ENCODE measurements at places on chromosomes 2 and 18. TPM values are rescaled to one million over a fixed set of nuclear protein-coding genes. Genes with fewer than 3 reads are reported as not detected.

The EVA1A gene
- total RNA-seq, result 70.9 TPM

The CNGA3 gene
- total RNA-seq, result 0.29 TPM

The SERPINB10 gene
- total RNA-seq, result 0.29 TPM

The GALM gene
- 54.2 TPM for total RNA-seq

The OR6B2 gene
- total RNA-seq, result not detected

The TEKT4 gene
- not detected for total RNA-seq

The DQX1 gene
- total RNA-seq, result not detected

The TMEFF2 gene
- under 0.01 TPM for total RNA-seq

The FTCDNL1 gene
- total RNA-seq, result 5.0 TPM

The IER3IP1 gene
- total RNA-seq, result 20.6 TPM

The SFTPB gene
- not detected for total RNA-seq

The RAB6C gene
- not detected for total RNA-seq

The AQP12A gene
- total RNA-seq, result not detected

The CCDC121 gene
- total RNA-seq, result 1.1 TPM

The UGT1A3 gene
- not detected for total RNA-seq

The CYP26B1 gene
- total RNA-seq, result under 0.01 TPM

The LOXL3 gene
- 97.4 TPM for total RNA-seq

The RIT2 gene
- not detected for total RNA-seq

The IFIH1 gene
- total RNA-seq, result 9.1 TPM

The EFHD1 gene
- 2.4 TPM for total RNA-seq

The SH3BP4 gene
- 113 TPM for total RNA-seq

The CD8A gene
- not detected for total RNA-seq

The FAP gene
- total RNA-seq, result 582 TPM

The ALKAL2 gene
- total RNA-seq, result not detected

The SIX2 gene
- total RNA-seq, result 14.8 TPM

The MOCOS gene
- 14.4 TPM for total RNA-seq

The KCNG2 gene
- not detected for total RNA-seq

The SERPINB4 gene
- total RNA-seq, result not detected

The FABP1 gene
- under 0.01 TPM for total RNA-seq

The CHST9 gene
- total RNA-seq, result not detected

The GCKR gene
- 1.4 TPM for total RNA-seq

The CYP27C1 gene
- 2.4 TPM for total RNA-seq

The FKBP1B gene
- 3.3 TPM for total RNA-seq

The ARL5A gene
- 44.8 TPM for total RNA-seq

The CROCC2 gene
- total RNA-seq, result under 0.01 TPM

The EVX2 gene
- total RNA-seq, result under 0.01 TPM

The UBXN2A gene
- 13.8 TPM for total RNA-seq

The LRATD1 gene
- total RNA-seq, result 10.0 TPM

The POLR1A gene
- total RNA-seq, result 15.6 TPM

The STK36 gene
- total RNA-seq, result 30.6 TPM

The KCNS3 gene
- total RNA-seq, result 2.7 TPM

The PPP1R7 gene
- 46.7 TPM for total RNA-seq

The GPR45 gene
- total RNA-seq, result not detected

The MROH2A gene
- not detected for total RNA-seq

The PTPRN gene
- 1.2 TPM for total RNA-seq

The ASXL3 gene
- total RNA-seq, result not detected

The DLGAP1 gene
- not detected for total RNA-seq

The KIAA1328 gene
- total RNA-seq, result 8.8 TPM

The IHH gene
- total RNA-seq, result under 0.01 TPM

The SPAG16 gene
- total RNA-seq, result 47.8 TPM

The FEV gene
- not detected for total RNA-seq

The CCDC102B gene
- total RNA-seq, result 9.4 TPM

The CREG2 gene
- total RNA-seq, result 0.36 TPM

The CRYGC gene
- not detected for total RNA-seq

The CPS1 gene
- total RNA-seq, result 21.7 TPM

The POTEF gene
- total RNA-seq, result 0.29 TPM

The IL1F10 gene
- total RNA-seq, result not detected

The GALNT14 gene
- total RNA-seq, result not detected

The KYNU gene
- total RNA-seq, result 10.9 TPM
